ENCODE measurements at places on chromosomes 12 and 14.

GRCh38 chr12:107605293-107605692 lies 80.3 kb upstream of the PWP1 start:
- no peak for DNase-seq

GRCh38 chr14:68140806-68141205 lies 321.2 kb downstream of the RAD51B start:
- no peak for DNase-seq

DNA sequence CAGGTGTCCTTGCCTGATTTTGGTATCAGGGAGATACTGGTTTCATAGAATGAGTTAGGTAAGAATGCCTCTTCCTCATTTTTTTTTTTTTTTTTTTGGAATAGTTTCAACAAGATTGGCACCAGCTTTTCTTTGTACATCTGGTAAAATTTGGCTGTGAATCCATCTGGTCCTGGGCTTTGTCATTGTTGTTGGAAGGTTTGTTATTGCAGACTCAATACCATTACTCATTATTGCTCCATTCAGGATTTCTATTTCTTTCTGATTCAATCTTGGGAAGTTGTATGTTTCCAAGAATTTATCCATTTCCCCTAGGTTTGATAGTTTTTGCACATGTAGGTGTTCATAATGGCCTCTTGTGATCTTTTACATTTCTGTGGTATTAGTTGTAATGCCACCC lies 126.0 kb upstream of the KITLG start:
- DNase-seq = no peak

DNA sequence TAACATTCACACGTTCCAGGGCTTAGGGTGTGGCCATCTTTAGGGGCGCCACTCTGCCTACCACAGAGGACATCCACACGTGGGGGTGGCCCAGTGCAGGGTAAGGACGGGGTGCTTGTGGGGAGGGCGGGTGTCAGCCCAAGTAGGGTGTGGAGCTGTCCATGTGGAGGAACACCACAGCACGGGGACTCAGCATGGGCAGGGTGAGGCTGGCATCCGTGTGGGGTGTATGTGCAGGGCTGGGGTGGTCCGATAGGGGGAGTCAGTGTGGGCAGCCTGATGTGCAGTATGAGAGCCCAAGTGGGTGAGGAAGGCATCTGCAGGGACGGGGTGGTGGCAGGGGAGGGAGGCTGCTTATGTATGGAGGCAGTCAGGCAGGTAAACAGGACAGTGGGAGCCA lies 17.7 kb downstream of the PSMC1 start:
- DNase-seq = no peak

GRCh38 chr12:40241741-40242140 lies 16.9 kb downstream of the LRRK2 start:
- no peak for DNase-seq

DNA sequence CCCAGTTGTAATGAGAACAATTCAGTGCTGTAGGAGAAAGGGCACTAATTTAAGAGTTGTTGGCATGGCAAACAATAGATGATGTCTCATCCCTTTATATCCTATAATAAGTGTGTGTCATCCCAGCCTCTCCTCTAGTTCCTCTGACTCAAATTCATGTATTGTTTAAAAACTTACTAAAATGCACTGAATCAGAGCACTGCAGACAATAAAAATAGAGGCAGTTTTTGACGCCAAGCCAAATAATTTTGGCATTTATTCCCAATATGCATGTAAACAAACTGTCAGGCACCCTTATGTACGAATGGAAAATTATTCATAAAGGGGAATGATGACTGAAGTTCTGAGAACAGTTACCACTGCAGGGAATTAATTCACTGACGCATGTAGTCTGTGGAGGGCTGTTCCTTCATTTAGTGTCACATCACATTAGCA lies 57.9 kb upstream of the TMX1 start:
- DNase-seq = no peak

- DNase-seq = no peak
Measured at GRCh38 chr12:55845785-55846496, 3.2 kb upstream of the MMP19 start.

DNA sequence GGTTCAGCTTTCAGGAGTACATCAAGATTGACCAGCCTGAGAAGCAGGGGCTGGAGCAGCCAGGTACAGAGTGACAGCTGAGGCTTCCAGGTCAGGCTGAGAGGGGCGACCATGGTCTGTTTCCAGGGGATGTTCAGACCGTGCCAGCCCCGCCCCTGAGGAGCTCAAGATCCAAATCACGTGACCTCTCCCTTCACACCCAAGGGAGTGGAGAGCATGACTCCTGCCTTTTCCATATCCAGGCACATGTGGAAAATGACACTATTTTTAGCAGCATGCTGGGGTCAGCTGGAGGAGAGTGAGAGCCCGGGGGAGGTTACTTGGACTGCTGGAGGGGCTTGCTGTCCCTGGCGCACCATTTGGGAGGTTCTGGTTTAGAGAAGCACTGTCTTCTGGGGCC lies 92.7 kb downstream of the B4GALNT3 start:
- DNase-seq = no peak

- no peak for DNase-seq
Measured at GRCh38 chr14:64110802-64111201, 183.4 kb downstream of the ESR2 start.

- DNase-seq = no peak
Measured at GRCh38 chr12:46519407-46519806, 146.8 kb upstream of the SLC38A2 start.

DNA sequence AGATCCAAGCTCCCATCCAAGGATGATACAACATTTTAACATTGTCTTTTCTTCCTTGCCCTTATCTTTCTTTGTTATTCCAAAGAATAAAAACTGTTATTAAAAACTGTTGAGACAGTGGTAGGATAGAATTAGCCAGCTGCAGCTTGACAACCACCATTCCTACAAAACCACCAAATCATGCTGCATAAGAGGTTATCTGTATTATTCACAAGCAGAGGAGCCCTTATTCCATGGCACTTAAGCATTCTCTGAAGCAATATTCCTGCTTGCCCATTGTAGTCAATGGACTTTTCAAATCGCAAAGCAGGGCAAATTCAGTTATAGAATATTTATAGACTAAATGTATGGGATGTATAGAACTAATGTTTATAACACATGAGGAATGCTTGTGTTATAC lies 3.4 kb downstream of the ABCD2 start:
- DNase-seq = no peak

- no peak for DNase-seq
Measured at GRCh38 chr14:51922624-51923023, 62.2 kb downstream of the GNG2 start.

DNA sequence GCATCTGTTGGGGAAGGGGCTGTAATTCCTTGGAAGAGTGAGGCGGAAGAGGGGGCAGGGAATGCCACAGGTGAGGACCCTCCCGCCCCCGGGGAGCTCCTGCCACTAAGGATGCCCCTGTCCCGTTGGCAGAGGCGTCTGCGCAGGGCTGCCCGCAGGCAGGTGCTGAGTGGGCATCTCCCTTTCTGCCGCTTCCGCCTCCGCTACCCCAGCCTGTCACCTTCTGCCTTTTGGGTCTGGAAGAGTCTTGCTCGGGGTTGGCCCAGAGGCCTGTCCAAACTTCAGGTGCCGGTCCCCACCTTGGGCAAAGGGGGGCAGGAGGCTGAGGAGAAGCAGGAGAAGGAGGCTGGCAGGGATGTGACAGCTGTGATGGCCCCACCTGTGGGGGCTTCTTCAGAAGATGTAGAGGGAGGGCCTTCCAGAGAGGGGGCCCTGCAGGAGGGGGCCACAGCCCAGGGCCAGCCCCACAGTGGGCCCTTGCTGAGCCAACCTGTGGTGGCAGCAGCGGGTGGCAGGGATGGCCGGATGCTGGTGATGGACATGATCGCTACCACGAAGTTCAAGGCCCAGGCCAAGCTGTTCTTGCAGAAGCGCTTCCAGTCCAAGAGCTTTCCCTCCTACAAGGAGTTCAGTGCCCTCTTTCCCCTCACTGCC lies 10.0 kb downstream of the VRTN start:
- no peak for DNase-seq

DNA sequence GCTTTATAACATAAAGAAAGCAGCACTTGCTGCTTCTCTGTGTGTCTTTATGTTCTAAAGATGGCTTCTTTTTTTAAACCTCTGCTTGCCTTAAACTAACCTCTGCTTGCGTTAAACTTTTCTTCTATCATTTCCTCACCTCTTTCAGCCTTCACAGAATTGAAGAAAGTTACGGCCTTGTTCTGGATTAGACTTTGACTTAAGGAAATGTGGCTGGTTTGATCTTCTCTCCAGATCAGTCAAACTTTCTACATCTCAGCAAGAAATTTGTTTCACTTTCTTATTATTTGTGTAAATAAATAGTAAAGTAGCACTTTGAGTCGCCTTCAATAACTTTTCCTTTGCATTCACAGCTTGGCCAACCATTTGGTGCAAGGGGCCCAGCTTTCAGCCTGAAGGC lies 64.2 kb downstream of the CMAS start:
- DNase-seq = no peak

DNA sequence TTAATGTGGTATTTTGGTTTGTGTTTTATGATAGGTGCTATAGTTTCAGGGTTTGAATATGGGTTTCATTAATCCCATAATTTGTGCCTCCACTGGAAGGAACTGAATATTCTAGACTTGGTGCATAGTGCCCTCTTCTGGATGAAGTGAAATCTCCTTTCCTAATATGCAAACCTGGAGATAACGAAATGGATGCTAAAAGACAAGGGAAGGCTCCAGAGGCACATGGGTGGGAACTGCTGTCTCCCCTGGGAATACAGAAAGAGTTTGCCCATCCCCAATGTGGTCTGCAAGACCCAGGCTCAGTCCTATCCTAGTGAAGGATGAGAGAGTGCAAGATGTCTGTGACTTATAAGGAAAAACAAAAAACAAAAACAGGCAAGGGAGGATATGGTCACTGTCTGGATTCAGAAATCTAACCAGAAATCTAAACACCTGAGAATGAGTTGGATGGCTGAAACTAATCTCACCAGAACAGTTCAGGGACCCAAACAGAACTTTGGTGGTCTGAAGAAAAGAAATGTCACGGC lies 142.3 kb upstream of the TMPO start:
- DNase-seq = no peak

DNA sequence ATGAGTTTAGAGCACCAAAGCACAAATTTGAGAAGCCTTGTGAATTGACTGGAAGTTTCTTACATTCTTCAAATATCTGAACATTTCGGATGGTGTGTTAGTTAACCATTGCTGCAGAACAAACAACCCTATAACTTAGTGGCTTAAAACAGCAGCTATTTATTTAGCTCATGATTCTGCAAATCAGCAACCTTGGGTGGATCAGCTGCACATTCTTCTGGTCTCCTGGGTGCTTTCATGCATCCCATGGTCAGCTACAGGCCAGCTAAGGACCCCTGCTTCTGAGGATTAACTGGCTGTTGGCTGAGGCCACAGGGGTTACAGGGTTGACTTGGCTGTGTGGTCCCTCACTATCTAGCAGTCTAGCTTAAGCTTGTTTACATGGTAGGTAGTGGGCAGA lies 114.0 kb upstream of the HIF1A start:
- DNase-seq = no peak

- DNase-seq = no peak
Measured at GRCh38 chr12:95257541-95257940, 39.9 kb downstream of the VEZT start.

DNA sequence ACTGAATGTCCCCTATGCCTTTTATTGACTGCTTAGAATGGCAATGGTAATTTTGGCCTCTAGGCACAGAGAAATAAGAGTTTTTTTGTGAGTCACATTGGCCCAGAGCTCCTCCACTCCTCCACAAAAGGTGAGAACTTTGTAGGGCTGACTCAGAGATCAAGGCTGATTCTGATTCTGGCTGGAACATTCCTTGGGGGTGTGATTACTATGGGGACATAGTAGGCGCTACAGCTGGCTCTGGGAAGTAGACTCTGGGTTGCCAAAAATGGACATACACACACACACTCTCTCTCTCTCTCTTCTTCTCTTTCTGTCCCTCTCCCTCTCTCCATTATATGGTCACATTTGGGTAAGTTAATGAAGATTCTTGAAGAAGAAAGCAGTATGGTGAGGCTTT lies 174.6 kb upstream of the DDHD1 start:
- no peak for DNase-seq

GRCh38 chr14:102507857-102508312 lies 1.7 kb downstream of the ANKRD9 start:
- DNase-seq = no peak

DNA sequence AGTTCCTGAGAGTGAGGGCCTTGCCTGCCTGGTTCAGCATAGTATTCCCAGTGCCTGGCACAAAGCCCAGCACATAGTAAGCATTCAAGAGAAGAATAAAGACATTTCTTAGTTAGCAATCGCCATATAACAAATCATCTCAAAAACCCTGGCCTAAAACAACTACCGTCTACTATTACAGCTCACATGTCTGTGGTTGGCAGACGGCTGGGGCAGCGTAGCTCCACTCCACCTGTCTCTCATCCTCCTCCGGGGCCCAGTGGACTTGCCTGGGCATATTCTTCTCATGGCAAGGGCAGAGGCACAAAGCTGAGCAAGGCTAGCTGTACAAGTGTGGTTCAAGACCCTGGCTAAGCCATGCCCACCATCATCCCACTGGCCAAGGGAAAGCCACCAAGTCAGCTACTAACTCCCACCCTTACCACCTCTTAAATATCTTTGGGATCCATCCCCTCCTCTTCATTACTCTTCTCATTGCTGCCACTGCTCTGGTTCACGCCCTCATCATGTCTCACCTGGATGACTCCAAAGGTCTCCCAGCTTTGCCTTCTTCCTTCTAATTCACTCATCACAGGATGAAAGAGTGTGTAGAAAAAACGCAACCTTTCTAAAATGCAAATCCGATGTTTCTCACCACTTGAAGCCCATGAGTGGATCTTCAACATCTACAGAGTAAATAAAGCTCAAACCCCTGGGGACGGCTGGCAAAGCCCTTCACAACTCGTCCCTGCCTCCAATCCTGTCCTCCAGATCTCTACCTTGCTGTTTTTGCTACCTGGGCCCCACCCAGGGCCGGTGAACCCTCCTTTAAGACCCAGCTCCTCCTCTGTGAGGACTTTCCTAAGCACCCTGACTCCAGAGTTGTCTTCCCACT lies 10.4 kb downstream of the TMEM229B start:
- DNase-seq = no peak

DNA sequence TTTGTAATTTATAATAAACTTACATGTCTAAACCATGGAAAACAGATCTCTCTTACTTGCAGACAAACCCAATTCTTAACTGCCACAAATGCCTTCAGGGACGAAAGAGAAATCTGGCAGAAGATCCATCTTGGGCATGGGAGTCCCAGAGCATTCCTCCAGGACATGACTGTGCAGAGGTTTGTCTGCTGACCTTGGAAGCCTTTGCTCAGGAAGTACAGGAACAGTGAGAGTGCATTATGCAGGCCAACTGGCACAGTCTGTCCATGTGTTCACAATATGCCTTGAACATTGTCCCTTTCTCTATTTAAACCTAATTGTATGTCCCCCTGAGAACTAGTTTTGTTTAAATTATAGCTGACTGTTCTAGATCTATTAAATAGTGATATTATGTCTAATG lies 467.1 kb downstream of the ATP23 start:
- no peak for DNase-seq

GRCh38 chr12:34016361-34016760 lies 5.9 kb upstream of the ALG10 start:
- no peak for DNase-seq

GRCh38 chr12:85568395-85569103 lies 267.7 kb downstream of the RASSF9 start:
- DNase-seq = no peak

Data from smooth muscle cell of the brain vasculature (primary cell).